ENCODE measurements at places on chromosomes 6 and 20. TPM values are rescaled to one million over a fixed set of nuclear protein-coding genes. Genes with fewer than 3 reads are reported as not detected.

The SLC22A1 gene
- polyA plus RNA-seq = 0.76 TPM

The RIPPLY2 gene
- 0.60 TPM for polyA plus RNA-seq

The PCSK2 gene
- polyA plus RNA-seq = not detected

The IL17F gene
- polyA plus RNA-seq = not detected

The PTCHD4 gene
- 0.93 TPM for polyA plus RNA-seq

The ANKEF1 gene
- 7.7 TPM for polyA plus RNA-seq

Measured in keratinocyte (primary cell).